ENCODE measurements at places on chromosomes 5 and 9. TPM values are rescaled to one million over a fixed set of nuclear protein-coding genes. Genes with fewer than 3 reads are reported as not detected.

The TMEFF1 gene
- total RNA-seq = 0.13 TPM

The CREBRF gene
- 9.2 TPM for total RNA-seq

The PCDH1 gene
- total RNA-seq = not detected

The CARD19 gene
- 41.7 TPM for total RNA-seq

The PCDHB11 gene
- total RNA-seq = not detected
